ENCODE measurements at places on chromosomes 6 and 20.

GRCh38 chr6:108108374-108108773 lies 33.8 kb upstream of the OSTM1 start:
- DNase-seq = no peak

DNA sequence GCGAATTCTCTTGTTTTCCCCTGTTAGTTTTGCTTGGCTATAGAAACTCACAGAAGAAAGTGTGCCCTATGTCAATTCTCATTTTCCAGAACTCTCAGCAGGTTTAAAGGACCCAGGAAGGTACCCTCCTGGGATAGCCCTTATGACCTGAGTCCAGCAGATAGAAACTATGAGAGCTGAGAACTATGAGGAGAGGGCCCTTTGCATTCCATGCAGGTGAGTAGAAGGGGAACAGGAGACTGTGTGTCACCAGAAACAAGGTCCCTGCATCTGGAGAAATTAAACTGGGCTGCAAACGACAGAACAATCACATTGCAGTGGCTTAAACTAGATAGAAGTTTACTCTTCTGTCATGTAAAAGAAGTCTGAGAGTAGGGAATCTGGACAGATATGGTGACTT lies 35.7 kb upstream of the SCUBE3 start:
- DNase-seq = no peak

DNA sequence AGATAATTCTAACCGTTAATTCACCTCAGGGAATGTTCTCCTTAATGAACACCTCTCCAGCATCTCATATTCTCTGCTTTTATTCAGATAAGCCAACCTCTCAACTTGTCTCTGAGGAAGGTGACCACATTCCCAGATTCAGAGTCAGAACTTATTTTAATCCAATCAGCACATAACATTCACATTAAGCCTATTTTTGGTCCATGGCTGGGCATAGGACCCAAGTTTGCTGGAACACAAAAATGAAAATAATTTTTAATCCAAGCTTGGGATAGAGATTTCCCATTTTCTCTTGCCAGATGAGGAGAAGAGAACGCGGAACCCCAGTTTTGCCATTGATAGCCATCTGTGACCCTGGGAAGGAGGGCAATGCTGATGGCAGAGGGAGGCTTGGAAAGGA lies 126.5 kb downstream of the FRK start:
- DNase-seq = no peak

GRCh38 chr6:13012296-13012695 lies 295.7 kb downstream of the PHACTR1 start:
- DNase-seq = no peak

GRCh38 chr6:161138543-161139303 lies 135.1 kb downstream of the AGPAT4 start:
- no peak for DNase-seq

GRCh38 chr6:148107911-148108310 lies 234.7 kb upstream of the SASH1 start:
- DNase-seq = no peak

- no peak for DNase-seq
These were observed 871.1 kb upstream of the GJE1 start for GRCh38 chr6:141261672-141262060.

- no peak for DNase-seq
These were observed 29.6 kb upstream of the MICB start for GRCh38 chr6:31468311-31468710.

GRCh38 chr20:33658510-33658909 lies 3.6 kb upstream of the C20orf144 start:
- no peak for DNase-seq

GRCh38 chr6:11571073-11571472 lies 33.5 kb downstream of the TMEM170B start:
- no peak for DNase-seq

DNA sequence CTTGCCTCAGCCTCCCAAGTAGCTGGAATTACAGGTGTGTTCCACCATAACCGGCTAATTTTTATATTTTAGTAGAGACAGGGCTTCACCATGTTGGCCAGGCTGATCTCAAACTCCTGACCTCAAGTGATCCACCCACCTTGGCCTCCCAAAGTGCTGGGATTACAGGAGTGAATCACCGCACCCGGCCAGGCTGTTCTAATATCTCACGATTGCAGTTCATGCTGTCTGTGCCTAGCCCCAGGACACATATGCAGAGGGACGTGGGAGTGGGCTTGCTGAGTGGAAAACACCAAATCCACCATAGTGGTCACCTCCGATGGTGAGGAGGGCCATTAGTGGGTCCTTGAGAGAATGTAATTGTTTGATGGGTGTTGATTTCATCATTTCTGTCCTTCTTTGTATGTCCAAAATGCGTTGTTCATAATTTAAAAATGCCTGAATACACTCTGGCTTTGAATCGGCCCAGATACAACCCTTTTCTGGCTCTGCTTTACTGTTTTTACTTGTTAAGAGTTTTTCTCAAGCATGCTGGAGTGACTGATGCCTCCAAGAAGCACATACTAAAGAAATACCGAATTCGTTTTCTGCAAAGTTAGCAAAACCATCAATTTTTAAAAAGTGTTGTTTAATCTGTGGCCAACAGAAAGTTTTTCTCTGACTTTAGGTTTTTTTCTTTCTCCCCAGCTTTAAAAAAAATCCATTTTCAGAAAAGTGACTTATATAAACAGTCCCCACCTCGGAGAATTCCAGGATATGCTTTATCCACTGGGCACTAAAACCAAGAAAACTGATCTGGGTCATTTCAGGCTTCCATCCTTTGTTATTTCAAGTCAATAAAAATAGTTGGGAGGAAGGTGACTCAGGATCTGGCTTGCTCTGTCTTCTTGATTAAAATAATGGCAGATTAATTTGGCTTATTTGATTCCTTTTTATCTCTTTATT lies 18.8 kb upstream of the RALGAPA2 start:
- DNase-seq = no peak

DNA sequence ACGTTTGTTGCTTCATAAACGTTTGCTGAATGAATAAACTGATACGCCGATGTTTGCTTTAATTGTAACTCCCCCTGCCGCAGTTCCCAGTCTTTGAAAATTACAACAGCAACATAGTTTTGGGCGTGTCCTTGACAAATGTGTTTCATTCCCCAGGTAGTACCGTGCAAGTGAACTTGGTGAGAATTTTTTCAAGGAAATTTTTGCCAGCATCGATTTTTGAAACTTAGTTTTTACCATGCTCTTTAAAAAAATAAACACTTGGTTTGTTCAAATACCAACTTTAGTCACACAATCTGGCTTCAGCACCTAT lies 60.1 kb downstream of the FAM217A start:
- no peak for DNase-seq

- no peak for DNase-seq
These were observed 63.1 kb upstream of the KLHL31 start for GRCh38 chr6:53728570-53729194.

DNA sequence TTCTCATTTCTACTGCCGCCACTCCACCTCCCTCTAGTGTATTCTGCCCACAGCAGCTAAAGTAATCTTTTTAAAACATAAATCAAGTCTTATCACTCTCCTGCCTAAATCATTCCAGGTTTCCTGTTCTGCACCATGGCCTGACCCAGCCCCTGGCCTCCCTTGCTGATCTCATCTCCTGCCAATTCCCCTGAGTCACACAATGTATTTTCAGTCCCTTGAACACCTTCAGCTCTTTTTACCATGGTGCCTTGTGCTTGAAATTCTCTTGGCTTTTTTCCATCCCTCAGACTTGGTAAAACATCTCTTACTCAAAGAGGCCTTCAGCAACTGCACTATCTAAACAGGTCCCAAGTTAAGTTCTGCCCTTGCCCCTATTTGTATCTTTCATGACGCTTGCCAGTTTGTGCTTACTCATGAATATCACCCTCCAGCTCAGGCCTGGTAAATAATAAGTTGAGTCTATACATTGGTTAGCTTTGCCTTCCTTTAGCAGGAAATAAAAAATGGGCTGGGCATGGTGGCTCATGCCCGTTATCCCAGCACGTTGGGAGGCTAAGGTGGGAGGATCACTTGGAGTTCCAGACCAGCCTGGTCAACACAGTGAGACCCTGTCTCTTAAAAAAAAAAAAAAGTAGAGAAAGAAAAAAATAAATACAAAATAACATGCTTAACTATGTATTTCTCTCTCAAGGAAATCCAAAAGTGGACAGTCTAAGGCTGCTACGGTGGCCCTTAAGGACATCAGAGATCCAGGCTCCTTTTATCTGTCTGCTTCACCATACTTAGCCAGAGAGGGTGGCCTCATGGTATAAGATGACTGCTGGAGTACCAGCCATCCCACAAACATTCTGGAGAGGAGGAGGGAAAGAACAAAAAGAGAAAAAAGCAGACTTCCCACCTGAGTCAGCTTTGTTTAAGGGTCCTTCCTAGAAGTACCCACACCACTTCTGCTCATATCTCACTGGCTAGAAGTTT lies 62.2 kb downstream of the ARFGEF2 start:
- no peak for DNase-seq

DNA sequence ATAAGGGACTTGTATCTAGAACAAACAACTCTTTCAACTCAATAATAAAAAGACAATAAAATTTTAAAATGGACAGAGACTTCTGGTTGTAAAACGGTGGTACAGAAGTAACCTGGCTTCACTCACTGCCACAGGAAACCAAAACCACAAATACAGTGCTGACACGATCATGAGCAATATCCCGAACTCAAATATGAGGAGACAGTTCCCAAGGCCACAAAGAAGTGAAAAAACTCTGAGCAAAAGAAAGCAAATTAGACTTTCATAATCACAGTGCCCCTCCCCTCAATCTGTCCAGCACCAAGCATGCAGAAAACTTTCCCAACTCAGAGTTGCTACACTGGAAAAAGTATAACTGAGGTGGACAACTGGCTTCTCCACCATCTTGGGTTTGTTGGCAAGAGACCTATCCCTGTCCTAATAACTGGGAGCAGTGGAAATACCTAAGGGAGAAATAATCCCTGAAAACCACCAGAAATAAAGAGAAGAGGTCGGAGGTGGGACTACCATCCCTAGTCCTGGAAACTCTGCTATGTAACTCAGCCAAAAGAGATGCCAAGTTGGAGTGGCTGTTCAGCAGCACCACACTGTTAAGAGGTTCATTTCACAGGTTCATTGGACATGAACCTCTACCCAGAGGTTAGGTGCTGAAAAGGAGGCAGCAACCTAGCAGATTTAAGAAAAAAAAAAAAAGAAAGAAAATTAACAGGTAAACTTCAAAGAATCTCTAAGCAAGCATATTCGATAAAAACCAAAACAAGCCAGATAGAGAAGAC lies 55.5 kb downstream of the REV3L start:
- DNase-seq = no peak

GRCh38 chr20:13301596-13301995 lies 80.5 kb downstream of the ISM1 start:
- DNase-seq = no peak

GRCh38 chr20:50014570-50015562 lies 32.1 kb downstream of the SNAI1 start:
- DNase-seq = no peak

DNA sequence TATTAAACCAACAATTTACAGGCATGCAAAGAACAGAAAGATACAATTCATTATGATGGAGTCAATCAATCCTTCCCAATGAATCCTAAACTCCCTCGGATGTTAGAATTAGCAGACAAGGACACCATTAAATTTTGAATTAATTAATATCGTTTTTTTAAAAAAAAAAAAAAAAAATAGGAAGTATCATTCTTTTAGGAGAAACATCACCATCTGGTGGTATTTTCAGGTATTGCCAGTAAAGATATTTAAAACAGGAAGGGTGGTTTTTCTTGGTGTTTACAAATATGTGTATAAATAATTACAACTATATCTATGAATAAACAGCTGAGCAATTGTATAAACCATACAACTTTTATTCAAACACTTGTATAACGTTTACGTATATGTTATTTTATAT lies 564.4 kb downstream of the HAO1 start:
- DNase-seq = no peak

All from esophagus squamous epithelium (tissue), 5 donors.